ENCODE measurements at places on chromosomes 16 and 17. TPM values are rescaled to one million over a fixed set of nuclear protein-coding genes. Genes with fewer than 3 reads are reported as not detected.

- no peak for DNase-seq
Measured at GRCh38 chr16:88912556-88912955, 46.1 kb upstream of the PABPN1L start.

- no peak for DNase-seq
Measured at GRCh38 chr17:33373273-33373672, 80.2 kb upstream of the ASIC2 start.

The USH1G gene
- total RNA-seq: not detected

GRCh38 chr16:49441366-49441780 lies 67.8 kb downstream of the C16orf78 start:
- DNase-seq: no peak

The AOC2 gene
- 11.8 TPM for total RNA-seq

GRCh38 chr17:17749025-17749772 lies 67.9 kb downstream of the RAI1 start:
- DNase-seq: no peak

- DNase-seq: no peak
Measured at GRCh38 chr17:66043419-66043818, 148.5 kb downstream of the CEP112 start.

DNA sequence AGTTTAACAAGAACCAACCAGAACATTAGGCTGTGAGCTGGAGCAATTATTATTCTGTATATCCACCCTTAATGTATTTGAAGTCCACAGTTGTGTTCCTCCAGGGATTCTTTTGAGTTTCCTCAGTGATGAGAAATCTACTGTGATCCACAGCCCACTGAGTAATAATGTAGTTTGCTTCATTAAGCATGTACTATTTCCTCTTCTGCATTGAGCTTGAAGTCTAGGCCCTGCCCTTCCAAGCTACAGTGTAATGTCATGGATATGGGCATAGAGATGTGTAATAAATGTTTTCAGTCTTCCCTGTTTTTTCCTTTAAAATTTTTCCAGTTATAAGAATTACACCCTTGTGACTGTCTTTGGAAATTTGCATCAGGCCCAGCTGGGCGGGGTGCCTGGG lies 36.4 kb upstream of the SLC12A3 start:
- DNase-seq: no peak

The RGS11 gene
- total RNA-seq: 5.9 TPM

DNA sequence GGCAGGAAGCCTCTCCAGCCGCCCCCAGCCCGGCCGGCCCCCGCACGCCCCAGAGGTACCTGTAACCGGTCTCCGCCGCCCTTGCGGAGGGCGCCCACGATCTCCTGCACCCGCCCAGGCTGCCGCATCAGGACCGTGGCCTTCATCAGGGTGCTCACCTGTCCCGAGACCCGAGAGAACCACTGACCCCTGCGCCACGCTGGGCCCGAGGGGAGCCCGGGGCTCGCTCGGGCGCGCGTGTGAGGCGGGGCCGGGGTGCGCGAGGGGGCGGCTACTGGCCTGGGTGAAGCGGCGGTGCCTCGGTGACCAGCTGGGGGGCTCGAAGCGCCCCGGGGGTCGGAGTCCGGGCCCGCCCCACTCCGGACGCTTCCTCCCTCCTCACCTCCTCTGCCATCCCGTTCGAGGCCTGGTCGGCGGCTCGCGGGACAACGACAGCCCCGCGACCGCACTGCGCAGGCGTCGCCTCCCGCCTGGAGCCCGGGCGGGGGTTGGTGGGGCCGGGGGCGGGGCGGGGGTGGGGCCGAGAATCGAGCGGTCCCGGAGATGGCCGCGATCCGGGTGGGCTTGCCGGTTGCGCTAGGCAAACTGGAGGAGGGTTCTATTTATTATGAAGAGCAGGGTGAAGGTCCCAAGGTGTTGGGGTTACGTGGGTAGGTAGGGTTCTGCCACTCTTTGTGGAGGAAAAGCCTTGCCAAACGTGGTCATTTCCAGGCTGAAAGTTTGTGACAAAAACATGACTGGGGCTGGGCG lies at the start of gene NT5C3B:
Gene NT5C3B, minus strand, starts transcription at position 433 of the 750 bp plus-strand sequence. Its CDS starts 39 bp downstream, at position 394.
- peak; percentile 46 for DNase-seq

- no peak for DNase-seq
Measured at GRCh38 chr17:72021417-72022041, 99.3 kb upstream of the SOX9 start.

- DNase-seq: peak; percentile 58
Measured at GRCh38 chr17:72588961-72589360, 468.1 kb downstream of the SOX9 start.

GRCh38 chr16:28164140-28164539 lies 47.6 kb downstream of the XPO6 start:
- no peak for DNase-seq

DNA sequence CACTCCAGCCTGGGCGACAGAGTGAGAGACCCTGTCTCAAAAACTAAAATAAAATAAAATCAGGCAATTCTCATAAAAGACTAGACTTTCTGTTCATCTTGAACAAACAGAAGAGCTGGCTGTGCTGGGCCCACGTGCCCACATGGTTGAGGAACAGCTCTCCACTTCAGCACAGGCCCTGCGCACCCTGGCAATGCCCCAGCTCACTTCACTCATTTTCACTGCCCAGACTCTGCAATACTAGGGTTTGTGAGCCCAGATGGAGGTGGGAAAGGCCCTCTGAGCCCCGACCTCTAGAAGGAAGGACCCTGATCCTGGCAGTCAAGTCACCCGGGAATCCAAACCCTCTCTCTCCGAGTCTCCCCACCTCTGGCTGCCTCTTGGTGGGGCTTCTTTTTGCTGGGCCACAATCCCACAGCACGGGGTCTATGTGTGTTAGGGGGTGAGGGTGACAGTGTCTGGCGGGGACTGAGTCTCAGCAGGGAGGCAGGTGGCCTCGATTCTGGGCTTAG lies 14.8 kb downstream of the MYLK3 start:
- no peak for DNase-seq

DNA sequence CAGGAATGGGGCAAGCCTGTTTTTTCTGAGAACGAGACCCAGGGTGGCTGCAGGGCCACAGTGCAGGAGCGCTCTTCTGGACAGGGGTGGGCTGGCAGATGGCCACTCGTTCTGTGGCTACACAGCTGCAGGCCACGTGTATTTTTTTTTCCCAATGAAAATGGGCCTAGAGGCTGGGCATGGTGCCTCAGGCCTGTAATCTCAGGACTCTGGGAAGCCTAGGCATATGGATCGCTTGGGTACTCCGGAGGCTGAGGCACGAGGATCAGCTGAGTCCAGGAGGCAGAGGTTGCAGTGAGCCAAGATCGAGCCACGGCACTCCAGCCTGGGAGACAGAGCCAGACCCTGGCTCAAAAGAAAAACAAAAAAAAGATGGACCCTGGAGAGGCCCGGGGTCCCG lies 6.8 kb downstream of the UNKL start:
- DNase-seq: no peak

The TMEM219 gene
- 128 TPM for total RNA-seq

The LDHD gene
- 17.6 TPM for total RNA-seq

DNA sequence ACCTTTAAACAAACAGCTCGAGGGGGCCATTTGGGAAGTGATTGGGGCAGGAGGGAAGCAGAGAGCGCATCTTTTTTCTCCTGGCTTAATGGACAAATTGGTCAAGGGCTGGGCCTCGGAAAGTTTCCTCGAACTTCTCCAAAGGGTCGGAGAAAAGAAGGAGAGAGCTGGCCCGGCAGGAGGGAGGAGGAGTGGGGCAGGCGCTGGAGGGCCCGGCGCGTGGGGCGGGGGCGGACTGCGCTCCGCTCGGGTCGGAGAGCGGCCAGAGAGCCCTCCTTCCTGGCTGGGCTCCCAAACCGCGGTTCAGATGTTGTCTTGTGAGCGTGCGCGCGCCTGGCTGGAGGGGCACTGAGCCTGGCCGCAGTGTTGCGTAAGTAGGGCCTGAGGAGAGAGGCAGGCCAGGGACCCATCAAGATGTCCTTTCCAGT lies 1.2 kb downstream of the MMP2 start:
- peak; percentile 73 for DNase-seq

The TMEM238L gene
- total RNA-seq: 0.66 TPM

DNA sequence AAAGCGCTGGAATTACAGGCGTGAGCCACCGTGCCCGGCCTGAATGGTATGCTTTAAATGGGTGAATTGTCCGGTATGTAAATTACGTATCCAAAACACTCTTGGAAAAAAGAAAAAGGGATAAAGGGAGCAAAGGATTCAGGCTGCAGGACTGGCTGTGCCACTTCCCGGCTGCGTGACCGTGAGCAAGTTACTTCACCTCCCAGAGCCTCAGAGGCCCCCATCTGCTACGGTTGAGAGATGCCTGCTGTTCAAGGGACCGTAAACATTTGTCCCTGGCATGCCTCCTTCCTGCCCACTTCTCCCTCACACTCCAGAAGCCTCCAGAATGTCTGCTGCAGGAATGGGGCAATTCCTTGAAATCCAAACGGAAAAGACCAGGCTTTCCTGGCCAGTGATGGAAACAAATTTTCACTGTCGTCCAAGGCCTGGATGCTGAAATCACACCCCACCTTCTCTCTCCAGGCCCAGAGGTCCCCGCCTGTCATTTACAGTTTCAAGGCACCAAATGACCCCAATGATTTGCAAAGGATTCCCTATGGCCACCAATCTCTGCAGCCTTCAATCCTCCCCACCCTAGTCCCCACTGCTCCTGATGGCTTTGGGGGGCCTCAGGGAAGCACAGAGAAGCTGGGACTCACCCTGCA lies 22.9 kb upstream of the LITAF start:
- DNase-seq: no peak

DNA sequence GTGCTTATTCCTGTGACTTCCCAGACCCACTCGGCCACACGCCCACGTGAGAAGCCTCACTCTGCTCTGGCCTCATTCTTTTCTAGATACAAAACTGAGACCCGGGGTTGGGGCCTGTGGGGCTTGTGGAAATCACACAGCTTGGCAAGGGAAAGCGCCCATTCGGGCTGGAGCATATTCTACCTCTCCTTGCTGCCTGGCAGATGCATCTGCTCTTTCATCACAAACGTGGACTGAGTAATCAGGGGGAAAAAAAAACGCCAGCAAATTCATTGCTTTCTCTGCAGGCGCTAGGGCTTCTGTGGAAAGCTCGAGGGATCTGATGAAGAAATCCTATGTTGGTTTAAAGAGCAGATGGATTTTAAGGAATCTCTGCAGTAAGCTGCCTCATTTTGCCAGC lies 44.4 kb downstream of the DNAH9 start:
- DNase-seq: no peak

- DNase-seq: no peak
Measured at GRCh38 chr16:55012362-55012761, 81.7 kb downstream of the IRX5 start.

DNA sequence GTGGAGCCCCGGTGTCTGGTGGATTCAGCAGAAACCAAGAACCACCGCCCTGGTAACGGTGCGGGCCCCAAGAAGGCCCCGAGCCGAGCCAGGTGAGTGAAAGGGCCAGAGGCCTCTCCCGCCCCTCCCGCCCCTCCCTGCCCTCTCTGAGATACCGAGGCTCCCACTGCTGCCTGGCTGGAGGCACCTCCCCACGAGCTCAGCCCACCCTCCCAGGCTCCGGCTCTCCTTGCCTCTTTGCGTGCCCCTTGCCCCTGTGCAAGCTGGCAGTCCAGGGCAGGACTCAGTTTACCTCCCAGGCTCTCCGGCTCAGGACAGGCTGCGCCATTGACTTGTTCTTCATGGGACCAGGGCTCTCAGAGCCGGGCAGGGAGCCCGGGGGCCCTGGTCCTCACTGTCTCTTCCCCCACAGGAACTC lies 14.1 kb upstream of the MYO15B start:
- no peak for DNase-seq

The KRTAP4-4 gene
- total RNA-seq: not detected

The MEFV gene
- total RNA-seq: 1.8 TPM

DNA sequence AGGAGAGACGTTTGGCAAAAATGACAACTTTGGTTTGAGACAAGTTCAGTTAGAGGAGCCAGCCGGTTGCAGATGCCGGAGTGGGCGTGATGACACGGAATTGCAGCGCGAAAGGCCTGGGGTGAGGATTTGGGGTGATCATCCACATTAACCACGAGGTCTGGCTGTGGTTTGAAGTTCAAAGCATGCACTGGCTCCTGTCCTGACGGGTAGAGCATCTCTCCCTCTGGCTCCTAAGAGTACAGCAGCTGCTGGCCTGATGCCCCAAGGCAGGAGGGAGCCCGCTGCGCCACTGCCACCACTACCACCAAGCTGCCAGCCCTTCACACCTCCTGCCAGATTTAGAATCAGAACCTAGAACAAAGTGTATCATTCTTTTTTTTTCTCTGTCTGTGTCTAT lies 3.7 kb downstream of the RHBDL3 start:
- no peak for DNase-seq

DNA sequence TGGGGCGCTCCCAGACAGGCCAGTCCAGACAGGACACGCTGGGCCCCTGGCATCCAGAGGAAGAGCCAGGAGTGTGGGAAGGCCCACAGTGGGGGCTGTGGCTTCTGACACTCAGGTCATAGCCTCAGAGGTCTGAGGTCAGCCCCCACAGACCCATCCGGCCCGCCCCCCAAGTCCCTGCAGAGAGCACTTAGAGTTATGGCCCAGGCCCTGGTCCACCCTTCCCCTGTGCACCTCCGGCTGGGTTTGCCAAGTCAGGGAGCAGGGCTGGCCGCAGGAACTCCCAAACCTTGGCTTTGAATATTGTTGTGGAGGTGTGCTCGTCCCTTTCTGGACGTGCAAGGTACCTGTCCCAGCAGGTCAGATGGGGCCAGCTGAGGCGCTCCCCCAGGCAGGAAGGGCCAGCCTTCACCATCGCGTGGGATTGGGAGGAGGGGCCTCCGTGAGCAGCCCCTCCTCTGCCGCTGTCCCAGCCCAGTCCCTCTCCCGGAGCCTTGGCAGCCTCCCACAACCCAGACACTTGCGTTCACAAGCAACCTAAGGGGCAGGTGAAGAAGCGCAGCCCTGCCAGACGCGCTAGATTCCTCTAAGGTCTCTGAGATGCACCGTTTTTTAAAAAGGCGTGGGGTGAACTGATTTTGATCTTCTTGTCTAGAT lies 74.6 kb downstream of the SOCS1 start:
- peak; percentile 77 for DNase-seq

The ZNF469 gene
- 0.80 TPM for total RNA-seq

The KRT31 gene
- total RNA-seq: not detected

- no peak for DNase-seq
Measured at GRCh38 chr16:4316864-4317531, 1.1 kb downstream of the GLIS2 start.

DNA sequence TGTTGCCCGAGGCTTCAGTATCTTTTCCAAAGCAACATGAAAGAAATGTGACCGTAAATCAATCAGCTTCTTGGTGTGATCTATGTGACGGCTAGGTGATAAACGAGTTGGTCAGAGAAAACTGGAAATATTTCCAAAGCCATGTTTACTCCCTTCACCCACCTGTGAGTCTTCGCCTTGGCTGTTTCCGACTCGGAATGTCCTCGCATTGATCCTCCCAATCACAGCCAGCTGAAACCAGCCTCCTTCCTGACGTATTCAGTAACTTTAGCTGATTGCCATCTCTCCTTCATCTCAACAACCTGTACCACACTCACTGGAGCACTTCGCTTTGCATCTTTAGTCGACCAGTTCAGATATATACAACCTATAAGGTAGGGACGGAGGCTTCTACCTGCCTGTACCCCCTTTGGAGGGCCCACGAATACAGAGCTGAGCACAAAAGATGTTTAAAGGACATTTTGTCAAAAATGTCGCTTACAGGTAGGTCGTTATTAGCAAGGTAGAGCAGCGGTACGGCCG lies 705 bp downstream of the KRABD2 start:
- DNase-seq: no peak

The TPPP3 gene
- total RNA-seq: 1.3 TPM

The TM4SF5 gene
- total RNA-seq: not detected

GRCh38 chr17:32519228-32520103 lies 32.7 kb downstream of the CDK5R1 start:
- DNase-seq: peak; percentile 63

GRCh38 chr16:31192856-31193642 lies 9.5 kb downstream of the PYCARD start:
- DNase-seq: no peak

GRCh38 chr17:37062021-37062420 lies 113.3 kb downstream of the AATF start:
- DNase-seq: no peak

Measured in breast epithelium (tissue), 4 donors.